ENCODE measurements at places on chromosomes 3 and 15.

GRCh38 chr3:69445024-69445423 lies 59.1 kb upstream of the FRMD4B start:
- DNase-seq = no peak

DNA sequence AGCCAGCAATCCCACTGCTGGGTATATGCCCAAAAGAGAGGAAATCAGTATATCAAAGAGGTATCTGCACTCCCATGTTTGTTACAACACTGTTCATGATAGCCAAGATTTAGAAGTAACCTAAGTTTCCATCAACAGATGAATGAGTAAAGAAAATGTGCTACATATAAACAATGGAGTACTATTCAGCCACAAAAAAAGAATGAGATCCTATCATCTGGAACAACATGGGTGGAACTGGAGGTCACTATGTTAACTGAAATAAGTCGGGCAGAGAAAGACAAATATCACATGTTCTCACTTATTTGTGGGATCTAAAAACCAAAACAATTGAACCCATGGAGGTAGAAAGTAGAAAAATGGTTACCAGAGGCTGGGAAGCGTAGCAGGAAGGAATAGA lies 108.2 kb downstream of the TBC1D5 start:
- DNase-seq = no peak

DNA sequence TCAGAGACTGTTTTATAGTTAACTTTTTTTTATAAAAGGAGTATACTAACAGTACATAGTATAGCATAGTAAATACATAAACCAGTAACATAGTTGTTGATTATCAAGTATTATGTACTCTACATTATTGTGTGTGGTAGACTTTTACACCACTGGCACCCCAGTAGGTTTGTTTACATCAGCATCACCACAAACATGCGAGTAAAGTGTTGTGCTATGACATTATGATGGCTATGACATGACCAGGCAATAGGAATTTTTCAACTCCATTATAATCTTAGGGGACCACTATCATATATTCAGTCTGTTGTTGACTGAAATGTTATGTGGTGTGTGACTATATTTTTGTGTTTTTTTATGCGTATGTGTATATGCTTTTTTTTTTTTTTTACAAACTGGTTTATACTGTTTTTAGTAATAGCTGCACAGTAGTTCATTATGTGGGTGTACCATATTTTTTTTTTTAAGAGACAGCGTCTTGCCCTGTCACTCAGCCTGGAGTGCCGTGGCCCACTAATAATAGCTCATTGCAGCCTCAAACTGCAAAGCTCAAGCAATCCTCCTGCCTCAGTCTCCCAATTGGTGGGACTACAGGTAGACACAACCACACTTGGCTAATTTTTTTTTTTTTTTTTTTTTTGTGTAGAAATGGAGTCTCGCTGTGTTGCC lies 1.9 kb downstream of the CAPN7 start:
- DNase-seq = no peak

DNA sequence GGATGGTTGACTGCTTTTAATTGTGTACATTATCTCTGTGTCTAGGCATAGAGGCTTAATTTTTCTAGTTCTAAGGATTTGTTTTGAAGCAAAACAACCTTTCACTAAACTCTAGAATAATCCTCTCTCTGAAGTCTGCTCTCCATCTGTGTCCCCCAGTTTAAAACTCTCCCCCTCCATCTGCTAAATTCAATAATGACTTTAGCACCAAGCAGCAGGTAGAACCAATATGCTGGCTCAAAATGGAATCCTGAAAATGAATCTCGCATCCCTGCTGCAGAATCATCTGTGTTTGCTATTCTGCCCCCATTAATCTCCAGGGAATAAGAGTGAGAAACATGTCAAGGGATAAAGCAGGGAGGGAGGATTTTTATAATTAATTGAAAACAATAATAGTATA lies 111.8 kb downstream of the TUSC7 start:
- DNase-seq = no peak

DNA sequence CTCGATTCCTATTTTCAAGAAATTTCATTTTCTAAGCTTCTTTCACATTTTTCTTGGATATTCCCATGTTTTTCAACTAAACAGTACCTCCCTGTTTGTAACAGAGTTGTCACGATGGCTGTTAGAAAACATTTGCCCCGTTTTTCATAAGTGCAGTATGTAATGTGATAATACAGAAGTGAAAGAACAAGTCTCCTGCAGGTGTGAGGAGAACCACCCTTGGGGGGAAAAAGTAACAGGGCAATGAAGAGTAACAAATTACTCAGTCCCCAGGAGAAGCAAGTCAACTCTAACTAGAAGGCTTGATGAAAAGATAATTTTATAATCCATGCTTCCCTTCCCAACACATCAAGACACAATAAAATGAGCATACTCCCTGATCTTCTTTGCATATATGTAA lies 493.3 kb downstream of the FOXP1 start:
- no peak for DNase-seq

DNA sequence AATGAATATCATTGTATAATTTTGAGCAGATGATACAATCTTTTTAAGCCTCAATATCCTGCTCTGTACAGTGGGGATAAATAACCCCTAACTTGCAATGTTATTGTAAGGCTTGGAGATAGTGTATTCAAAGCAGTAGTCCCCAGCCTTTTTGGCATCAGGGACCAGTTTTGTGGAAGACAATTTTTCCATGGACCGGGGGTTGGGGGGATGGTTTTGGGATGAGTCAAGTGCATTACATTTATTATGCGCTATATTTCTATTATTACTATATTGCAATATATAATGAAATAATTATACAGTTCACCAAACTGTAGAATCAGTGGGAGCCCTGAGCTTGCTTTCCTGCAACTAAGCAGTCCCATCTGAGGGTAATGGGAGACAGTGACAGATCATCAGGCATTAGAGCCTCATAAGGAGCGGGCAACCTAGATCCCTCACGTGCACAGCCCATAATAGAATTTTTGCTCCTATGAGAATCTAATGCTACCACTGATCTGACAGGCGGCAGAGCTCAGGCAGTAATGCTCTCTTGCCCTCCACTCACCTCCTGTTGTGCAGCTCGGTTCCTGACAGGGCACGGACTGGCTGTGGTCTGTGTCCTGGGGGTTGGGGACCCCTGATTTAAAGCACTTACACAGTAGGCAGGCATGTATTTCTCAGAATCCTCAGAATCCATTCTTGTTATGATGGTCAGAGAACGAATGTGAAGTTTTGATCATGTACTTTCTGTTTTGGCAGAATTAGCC lies 102.2 kb downstream of the PTPRG start:
- no peak for DNase-seq

GRCh38 chr3:104460477-104461406 lies 906.0 kb upstream of the ALCAM start:
- no peak for DNase-seq

DNA sequence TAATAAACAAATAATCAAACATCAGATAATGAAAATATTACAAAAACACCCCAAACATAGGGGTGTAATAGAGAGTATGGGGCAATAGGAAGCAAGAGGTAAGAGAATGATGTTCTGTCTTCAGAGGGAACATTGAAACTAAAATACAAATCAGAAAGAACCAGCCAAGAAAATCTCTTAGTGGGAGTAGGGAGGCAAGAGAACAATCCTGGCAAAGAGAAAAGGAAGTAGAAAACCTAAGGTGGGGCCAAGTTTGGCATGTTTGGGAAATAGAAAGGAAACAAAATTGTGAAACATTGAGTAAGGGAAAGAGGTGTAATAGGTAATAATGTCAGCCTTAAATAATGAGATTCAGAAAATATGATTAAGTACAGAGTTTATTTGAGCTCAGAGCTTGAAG lies 467.1 kb downstream of the RBMS3 start:
- DNase-seq = no peak

GRCh38 chr3:72078676-72079368 lies 293.9 kb upstream of the PROK2 start:
- DNase-seq = no peak

GRCh38 chr3:52792961-52793695 lies 1.5 kb upstream of the ITIH3 start:
- DNase-seq = no peak

- DNase-seq = no peak
These were observed 50.8 kb upstream of the CRTC3 start for GRCh38 chr15:90478846-90479481.

GRCh38 chr3:100256731-100257151 lies 4.1 kb upstream of the TBC1D23 start:
- DNase-seq = no peak

DNA sequence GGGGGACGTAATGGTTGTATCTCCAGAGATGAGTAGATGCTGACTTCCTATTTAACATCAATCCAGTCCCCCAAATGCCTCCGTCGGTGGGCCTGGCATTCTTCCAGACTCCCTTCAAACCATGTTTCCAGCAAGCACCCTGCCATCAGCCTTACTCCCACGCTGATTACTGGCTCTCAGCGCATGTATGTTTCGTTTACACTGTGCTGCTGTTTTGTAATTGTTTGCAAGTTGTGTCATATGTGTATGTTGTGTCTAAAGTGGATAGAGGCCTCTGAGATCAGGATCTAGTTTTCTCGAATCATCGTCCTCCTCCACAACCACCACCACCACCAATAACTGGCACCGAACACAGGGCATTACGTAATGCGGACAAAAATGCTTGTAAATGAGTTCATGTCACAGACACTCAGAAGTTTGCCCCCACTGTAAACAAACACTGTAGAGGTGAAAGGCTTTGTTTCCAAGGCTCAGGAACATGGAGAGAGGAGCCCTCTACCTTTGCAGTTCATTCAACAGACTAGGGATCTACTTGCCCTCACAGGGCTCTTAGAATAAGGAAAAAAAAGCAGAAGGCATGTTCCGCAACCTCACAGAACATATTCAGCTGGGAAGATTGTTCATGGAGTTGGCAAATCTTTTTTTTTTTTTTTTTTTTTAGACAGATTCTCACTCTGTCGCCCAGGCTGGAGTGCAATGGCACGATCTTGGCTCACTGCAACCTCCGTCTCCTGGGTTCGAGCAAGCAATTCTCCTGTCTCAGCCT lies 46.1 kb upstream of the SEMA4B start:
- no peak for DNase-seq

- no peak for DNase-seq
These were observed 128.1 kb upstream of the WNT5A start for GRCh38 chr3:55615039-55615693.

DNA sequence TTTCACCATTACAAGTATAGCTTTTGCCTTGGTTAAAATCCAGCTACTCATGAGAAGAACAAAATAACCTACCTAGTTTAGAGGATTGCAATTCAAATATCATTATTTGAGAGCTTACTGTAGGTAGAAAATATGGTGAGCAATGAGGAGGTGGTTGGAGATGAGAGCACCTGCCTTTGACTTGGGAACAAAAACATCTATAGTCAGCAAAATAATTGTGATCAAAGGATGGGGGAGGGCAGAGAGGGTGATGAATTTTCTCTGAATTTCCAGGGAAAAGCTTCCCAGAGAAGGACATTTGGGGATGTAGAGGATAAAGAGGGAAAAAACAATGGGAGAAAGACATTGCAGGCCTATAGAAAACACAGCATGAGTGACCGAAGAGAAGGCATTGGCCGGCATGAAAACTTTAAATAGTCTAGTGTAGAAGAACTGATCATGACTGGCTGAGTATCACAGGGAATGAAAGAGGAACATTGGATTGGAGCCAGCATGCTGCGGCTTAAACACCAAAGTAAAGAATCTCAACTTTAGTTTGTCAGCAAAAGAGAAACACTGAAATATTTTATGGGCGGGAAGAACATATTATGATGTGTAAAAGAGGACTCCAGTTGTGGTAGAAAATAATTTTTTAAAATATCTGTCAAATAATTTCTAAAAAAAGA lies 581.3 kb downstream of the UNC13C start:
- DNase-seq = no peak

DNA sequence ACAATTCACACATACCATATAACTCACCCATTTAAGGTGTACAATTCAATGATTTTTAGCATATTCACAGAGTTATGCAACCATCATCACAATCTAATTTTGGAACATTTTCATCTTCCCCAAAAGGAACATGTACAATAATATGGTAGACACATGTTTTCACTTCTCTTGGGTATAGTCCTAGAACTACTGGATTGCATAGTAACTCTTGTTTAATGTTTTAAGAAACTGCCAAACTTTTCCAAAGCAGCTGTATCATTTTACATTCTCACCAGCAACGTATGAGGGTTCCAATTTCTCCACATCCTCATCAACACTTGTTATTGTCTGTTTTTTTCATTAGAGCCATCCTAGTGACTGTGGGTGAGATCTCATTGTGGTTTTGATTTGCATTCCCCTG lies 14.3 kb downstream of the BNC1 start:
- no peak for DNase-seq

- DNase-seq = no peak
These were observed 53.3 kb upstream of the SLC6A11 start for GRCh38 chr3:10762611-10763247.

GRCh38 chr3:33130144-33130543 lies 16.3 kb downstream of the CRTAP start:
- DNase-seq = no peak

DNA sequence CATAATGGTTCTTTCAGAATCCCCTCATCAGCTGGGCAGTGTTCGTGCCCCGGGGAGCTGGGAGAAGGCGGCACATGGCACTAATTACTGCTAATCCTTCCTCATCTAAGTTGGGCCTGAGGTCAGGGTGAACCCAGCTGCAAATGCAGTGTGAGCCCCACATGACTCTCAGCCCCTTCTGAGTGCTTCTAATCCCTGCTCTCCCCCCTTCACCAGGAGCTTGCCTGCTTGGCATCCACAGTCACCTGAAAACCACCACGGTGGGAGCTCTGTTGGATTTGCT lies 455 bp upstream of the TRPM1 start:
- DNase-seq = no peak

DNA sequence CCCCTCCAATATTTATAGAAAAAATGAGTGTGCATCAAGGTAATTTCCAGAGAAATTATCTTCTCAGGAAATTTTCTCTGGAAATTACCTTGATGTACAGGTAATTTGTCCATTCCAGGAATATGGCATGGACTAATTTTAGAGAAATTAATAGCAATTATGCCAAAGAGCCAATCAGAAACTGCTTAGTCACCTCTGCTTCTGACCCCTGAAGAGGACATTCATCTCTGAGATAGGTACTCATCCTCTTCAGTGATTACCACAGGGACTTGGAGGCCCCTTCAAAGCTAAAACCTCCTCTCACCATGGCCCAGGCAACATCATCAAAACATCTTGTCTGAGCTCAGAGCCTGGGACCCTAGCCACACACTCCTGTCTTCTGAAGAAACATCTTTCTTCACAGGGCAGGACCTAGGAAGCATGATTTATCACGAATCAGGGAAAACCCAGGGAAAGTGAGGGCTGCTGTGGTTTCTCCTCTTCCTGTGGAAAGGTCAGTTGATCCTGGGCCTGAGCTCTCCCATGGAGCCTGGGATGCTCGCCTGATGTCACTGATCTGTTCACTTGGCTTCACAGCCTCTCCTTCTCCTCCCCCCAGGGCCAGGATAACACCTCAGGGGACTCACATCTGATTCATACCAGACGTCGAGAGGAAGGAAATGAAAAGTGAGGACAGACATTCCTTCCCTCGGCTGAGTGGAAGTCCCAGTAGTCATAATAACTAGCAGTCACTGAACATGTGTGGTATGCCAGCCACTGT lies 210.5 kb downstream of the DTWD1 start:
- no peak for DNase-seq

DNA sequence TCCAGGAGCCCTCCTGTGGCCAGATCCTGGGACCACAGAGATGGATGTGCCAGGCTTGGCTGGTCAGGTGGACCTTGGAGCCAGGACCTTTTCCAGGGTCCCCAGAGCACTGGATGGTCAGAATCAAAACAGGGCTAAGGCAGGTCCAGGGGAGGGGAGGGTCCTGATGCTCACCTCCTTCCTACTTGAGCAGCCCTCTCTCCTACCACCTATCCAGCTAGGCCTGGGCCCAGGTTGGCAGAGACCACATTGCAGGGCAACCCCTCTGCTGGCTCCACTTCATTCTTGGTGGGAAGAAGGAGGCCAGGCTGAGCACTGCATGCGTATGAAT lies 28.5 kb upstream of the SFMBT1 start:
- DNase-seq = no peak
